ENCODE measurements at places on chromosomes 1 and 21.

GRCh38 chr1:116556289-116557006 lies 14.4 kb downstream of the CD58 start:
- no peak for DNase-seq

GRCh38 chr1:53509775-53510174 lies 50.6 kb downstream of the DMRTB1 start:
- DNase-seq: no peak

- no peak for DNase-seq
Measured at GRCh38 chr1:8364528-8365442, 46.9 kb downstream of the SLC45A1 start.

GRCh38 chr1:5311147-5311546 lies 656.7 kb downstream of the AJAP1 start:
- DNase-seq: no peak

GRCh38 chr1:223704921-223705878 lies 7.1 kb upstream of the CAPN2 start:
- DNase-seq: no peak

DNA sequence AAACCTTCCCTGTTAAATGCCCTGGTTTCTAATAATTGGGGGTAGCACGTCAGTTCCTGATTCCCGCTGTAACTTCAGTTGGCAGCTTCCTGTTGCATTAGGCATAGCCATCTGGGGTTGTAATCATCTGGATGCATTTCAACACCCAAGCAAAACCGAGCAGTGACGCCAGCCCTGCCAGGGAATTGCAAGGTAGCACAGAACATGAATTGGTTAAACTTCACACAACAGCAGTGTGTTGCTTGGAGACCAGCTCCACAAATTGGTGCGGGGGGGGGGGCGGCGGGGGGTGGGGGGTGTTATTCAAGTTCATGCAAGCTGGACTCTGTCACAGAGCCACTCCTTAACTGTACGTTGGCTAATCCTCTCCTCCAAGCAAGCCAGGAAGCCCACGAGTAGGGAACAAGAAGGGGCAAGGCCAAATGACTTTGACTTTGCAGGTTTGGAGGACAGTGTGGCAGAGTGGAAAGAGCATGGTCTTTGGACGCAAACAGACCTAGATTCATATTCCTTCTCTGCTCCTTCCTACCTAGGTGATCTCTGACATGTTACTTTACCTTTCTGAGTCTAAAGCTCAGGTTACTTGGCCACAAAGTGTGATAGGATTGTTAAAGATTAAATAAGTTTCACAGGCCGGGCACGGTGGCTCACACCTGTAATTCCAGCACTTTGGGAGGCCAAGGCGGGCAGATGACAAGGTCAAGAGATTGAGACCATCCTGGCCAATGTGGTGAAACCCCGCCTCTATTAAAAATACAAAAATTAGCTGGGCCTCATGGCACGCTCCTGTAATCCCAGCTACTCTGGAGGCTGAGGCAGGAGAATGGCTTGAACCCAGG lies 4.7 kb downstream of the LAX1 start:
- DNase-seq: peak; percentile 42

DNA sequence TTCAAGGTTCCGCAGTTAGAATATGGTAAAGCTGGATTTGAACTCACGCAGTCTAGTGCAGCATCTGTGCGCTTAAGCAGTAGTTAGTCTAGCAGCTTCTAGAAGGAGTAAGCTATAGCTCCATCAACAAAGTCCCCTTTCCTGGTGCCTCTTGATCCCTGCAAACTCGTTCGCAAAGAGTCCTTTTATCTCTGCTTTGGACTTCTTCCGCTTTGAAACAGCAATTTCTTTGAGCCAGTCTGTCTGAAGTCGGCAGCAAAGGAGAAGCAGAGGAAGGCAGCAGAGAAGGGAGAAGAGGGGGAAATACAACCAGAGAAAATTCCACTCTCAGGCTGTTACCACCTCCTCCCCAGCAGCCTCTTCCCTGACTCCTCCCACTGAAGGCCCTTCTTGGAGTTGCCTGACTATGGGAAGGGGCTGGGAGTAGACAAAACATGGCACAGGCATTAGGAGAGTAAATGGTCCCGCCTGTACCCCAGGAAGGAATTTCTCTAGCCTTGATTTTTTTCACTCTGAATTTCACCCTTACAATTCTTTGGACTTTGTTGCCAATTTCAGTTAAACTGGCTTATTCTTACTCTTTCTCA lies 25.9 kb downstream of the HSD3B2 start:
- no peak for DNase-seq

DNA sequence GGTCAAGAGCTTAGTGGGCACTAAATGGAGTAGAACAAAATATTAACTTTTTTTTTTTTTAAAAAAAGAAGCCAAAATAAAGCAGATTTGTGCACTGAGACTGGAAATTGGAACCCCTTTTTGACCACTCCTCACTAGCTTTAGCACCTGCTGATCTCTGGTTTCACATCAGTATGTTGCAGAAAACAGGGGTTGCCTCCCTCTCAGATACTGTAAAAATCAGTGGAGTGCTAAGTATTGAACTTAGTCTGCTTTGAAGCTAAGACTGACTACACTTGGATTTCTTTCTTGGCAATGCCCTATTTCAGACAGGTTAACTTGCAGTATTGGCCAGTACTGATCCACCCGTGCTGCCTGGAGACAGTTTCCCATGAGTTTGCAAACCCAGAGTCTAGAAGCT lies 2.7 kb upstream of the KIAA0040 start:
- no peak for DNase-seq

DNA sequence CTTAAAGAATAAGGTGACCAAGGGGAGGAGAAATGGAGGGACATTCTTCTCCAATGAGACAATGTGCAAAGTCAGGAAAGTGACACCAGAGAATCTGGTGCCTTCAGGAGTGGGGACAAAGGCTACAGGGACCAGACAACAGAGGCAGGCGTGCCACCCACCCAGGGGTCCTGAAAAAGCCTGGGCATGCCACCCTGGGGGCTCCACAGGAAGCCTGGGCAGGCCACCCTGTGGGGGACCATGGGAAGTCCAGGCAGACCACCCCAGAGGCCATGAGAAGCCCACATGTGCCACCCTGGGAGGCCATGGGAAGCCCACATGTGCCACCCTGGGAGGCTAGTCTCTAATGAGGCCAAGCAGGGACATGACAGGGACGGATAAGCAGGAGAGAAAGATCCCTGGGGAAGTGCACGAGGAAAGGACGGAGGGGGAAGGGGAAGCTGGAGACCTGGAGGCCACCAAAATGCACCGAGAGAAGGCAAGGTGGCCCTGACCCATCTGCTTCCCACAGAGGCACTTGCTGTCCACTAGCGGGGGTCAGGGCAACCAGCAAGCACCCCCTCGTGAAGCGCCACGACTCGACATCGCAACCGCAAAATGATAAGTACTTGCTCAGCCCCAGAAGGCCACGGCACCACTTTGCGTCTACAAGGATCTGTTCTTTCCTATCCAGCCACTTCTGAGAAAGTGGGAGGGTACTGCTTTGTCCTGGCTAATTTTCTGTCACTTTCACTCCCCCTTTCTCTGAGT lies 7.2 kb upstream of the PDE9A start:
- peak; percentile 40 for DNase-seq

GRCh38 chr1:201268604-201269151 lies 14.6 kb upstream of the PKP1 start:
- DNase-seq: peak; percentile 72

- no peak for DNase-seq
Measured at GRCh38 chr1:240909701-240910457, 297.9 kb upstream of the GREM2 start.

DNA sequence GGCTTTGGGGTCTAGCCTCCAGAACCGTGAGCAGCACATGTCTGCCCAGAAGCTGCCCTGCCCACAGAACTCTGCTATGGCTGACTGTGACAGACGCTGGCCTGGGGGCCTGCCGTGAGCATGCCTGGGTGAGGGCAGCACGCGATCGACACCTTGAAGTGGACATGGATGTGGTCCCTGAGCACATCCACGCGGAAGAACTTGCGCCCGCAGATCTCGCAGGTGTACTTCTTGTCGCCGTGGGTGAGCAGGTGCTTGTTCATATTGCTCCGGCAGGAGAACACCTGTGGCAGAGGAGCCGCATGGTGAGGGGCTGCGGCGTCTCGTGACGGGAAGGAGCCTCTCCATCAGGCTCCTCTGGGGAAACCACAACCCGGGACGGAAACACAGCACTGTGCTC lies 56.0 kb downstream of the PRDM15 start:
- DNase-seq: no peak

GRCh38 chr1:27645071-27645415 lies 10.1 kb upstream of the FGR start:
- no peak for DNase-seq

DNA sequence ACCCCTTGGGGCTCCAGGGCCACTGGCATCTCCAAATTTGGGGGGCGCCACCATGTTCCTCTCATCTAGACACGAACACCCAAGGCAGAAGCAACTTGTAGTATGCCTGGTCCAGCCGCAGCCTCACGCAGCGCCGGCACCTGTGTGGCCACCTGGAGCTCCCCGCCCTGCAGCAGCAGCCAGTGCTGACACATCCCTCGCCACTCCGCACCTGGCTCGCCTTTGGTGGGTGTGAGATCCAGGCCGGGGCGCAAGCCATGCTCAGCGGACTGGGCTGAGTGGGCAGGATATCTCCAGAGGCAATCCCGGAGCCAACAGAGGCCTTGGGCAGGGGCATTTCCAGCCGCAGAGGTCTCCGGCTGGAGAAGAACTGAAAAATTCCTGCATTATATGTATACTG lies 1563.7 kb downstream of the NCAM2 start:
- no peak for DNase-seq

DNA sequence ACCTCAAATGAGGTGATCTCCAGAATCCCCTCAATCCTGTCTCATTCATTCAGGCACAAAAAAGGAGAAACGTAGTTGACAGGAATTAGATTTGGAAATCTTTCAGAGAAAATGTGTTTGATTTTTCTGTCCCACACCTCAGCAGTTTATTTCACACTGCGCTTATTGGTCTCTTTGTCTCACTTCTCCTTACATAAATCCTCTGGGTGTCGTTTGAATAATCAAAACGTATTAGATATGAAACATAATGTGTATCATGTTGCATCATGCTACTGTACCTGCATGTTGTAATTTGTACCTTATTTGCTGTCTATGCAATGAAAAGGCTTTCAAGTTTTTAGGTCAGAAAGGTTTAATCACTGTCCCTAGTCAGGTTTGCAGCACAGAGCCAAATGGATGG lies 255.7 kb downstream of the DISC1 start:
- DNase-seq: no peak

DNA sequence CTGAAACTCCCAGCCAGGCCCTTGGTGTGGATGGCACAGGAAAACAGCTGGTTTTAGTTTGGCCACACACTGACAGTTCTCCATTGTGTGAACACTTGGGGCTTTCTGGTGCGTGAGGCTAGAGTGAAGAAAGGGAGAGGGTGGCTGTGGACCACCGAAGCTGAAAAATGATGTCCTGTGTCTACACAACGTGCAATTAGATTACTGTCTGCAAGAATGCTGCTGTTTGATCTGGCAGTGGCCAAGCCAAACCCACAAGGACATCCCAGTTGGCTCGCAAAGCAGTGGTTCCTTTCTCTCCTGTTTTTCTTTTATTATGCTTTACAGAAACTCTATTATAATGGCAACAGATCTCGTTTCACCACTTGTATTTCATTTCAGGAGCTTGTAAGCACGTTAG lies 58.9 kb downstream of the ERG start:
- DNase-seq: no peak

DNA sequence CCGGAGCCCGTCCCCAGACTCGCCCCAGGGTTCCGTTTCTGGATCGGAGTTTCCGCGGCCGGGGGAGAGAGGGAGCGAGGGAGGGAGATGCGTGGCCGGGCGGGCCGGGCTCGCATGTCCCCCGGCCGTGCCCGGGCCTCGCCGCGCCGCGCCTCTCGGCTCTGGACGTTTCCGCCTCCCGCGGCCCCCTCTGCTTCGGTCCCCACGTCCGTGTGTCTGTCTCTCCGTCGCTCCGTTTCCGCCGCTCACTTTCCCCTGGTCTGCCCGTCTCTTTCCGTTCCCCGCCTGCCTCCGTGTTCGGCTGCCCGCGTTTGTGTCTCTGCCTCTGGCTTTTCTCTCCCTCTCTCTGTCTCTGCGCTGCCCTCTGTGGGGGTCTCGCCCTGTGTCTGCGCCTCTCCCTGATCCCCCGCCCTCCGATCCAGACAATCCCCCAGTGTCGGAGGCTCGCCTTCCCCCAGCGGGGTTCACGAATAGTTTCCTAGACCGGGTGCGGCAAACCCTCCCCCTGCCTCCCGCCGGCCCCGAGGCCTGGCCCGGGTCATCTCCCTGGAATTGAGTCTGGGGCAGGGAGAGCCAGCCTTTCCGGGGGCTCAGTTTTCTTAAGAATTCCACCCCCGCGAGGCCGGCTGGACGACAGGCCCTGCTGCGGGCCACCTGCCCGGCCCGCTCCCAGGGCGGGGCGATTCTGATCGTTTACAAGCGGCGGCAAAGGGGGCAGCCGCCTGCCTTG lies 735 bp downstream of the NBL1 start:
- DNase-seq: no peak

DNA sequence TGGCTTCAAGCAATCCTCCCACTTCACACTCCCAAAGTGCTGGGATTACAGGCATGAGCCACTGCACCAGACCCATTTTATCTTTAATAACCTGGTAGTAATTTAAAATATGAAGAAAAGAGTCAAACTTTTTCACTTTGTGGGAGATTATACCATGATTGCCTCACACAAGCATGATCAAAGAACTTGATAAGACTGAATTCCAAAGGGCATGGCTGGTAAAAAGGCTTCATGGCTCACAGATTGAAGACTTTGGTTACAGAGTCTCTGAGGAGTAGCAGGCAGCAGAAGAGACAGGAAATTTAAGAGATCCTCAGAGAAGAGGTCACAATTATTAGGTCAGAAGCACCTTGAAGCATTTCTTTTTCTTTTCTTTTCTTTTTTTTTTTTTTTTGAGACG lies 16.4 kb upstream of the RGSL1 start:
- DNase-seq: no peak

GRCh38 chr1:177008653-177009052 lies 155.9 kb downstream of the ASTN1 start:
- no peak for DNase-seq

DNA sequence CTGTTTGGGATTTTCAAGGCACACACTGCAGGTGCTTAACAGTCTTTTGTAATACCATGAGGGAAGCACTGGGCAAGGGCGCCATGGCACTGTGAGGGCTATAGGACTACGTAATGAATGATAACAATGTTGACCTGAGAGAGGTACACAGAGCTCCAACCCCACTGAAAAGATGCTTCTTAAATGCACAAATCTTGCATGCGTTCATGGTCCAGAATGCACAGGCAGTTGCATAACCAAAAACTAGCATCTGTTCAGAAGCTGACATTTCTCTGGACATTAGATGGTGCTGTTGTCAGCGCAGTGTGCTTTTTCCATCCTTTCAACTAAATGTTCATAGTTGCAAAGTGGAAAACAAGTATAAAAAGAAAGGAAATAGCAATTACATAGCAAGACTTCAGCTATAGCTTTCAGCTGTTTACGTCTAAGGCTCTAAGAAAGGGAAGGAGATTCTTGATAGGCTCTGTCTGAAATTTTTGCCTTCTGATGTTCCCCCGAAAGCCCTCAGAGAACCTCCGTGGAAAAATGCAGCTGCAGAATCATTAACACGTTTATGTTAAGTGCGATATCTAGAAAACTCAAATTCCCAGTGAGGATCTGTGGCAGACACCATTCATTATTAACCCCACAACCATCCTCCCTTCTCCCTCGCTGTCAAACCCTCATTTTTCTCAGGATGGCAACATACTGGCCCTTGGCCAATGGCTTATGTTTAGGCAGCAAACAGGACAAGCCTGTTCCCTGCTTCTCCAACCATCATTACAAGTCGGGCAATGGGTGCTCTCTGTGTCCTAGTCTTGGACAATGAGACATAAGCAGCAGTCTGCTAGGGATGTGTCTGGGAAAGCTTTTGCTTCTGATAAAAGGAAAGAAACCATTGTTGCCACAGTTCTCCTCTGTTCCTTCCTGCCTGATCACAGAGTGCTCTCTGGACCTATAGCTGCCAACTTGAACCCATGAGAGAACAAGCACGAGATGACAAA lies 8.2 kb upstream of the TARBP1 start:
- peak; percentile 43 for DNase-seq

- no peak for DNase-seq
Measured at GRCh38 chr1:47659146-47659545, 221.3 kb downstream of the FOXD2 start.

Data from dorsolateral prefrontal cortex (tissue), 122 donors.